ENCODE measurements at places on chromosomes 7 and 10.

- DNase-seq: no peak
These were observed 123.5 kb upstream of the AGR3 start for GRCh38 chr7:17005271-17005670.

DNA sequence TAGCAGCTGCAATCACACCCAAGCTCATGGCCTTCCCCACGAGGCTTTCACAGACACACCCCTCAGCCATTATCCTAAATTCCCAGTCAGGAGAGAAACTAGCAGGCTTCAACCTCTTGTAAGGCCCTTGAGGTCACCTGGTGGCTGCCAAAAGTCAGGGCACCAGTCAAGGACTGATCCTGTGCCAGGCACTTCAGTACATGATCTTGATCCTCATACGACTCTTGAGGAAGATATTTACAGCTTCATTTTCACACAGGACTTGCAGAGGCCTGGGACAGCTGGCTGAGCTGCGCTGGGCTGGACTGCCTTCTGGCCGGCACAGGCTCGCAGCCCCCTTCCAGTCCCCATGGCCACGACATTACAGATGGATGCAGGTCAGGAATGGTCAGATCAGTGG is 8.8 kb downstream of the PDAP1 start:
- DNase-seq: no peak

- no peak for DNase-seq
These were observed 161.6 kb downstream of the NRCAM start for GRCh38 chr7:108294595-108294994.

- no peak for DNase-seq
These were observed 572 bp downstream of the CHST12 start for GRCh38 chr7:2403718-2404648.

GRCh38 chr10:118963341-118963740 is 66.2 kb upstream of the NANOS1 start:
- no peak for DNase-seq

GRCh38 chr10:94353336-94353735 is 9.4 kb downstream of the NOC3L start:
- no peak for DNase-seq

- no peak for DNase-seq
These were observed 63.6 kb downstream of the ITGB8 start for GRCh38 chr7:20394284-20394683.

DNA sequence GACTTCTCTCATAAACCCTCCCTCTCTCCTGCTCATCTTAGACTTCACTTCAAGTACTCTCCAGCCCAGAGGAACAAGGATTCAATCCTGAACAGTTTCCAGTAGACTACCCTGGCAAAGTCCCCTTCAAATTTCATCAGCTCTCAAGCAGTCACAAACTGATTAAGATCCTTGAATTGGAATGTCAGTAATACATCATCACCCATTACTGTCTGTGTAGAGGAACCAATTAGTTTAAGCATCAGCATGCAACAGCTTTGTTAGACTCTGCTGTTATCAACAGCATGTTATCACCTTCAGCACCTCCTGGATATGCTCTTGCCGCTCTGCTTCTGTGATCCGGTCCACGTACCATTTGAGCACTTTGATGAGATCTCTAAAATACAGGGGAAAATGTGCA is 307.0 kb upstream of the IMMP2L start:
- DNase-seq: no peak

- DNase-seq: no peak
These were observed 18.8 kb upstream of the MINDY3 start for GRCh38 chr10:15879058-15879457.

GRCh38 chr10:129532838-129533237 is 65.8 kb downstream of the MGMT start:
- no peak for DNase-seq

- DNase-seq: no peak
These were observed 25.0 kb downstream of the SEC61A2 start for GRCh38 chr10:12154516-12154915.

DNA sequence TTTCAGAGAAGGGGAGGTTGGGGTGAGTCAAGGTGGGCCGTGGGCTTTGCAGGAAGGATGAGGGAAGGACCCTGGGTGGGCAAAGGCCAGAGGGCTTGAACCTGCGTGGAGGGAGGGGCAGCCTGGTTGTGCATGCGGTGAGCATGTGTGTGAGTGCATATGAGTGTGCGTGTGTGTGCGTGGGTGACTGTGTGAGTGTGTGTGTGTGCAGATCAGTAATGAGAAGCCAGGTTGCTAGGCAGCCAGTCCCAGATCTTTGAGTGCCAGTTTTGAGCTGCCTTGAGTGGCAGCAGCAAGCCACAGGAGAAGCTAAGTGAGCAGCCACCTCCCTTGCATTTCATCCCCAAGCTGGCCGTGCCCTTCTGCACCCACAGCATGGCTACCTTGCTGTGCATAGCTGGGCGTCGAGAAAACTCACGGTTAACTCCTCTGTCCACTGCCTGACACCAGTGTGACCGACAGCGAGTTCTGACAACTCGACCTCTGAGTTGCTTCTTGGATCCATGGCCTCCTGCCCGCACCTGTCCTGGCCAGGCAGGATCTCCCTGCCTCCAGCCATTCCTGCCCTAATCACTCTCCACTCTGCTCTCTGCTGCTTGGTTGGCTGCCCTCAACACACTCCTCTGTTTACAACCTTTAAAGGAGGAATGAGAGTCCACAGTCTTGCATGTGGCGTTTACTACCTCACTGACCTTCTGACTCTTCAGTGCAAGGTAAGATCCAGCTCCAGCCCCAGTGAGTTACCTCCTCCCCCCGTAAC is 775.4 kb downstream of the TYW1 start:
- DNase-seq: no peak

- no peak for DNase-seq
These were observed 1.1 kb upstream of the MNX1 start for GRCh38 chr7:157011333-157012112.

DNA sequence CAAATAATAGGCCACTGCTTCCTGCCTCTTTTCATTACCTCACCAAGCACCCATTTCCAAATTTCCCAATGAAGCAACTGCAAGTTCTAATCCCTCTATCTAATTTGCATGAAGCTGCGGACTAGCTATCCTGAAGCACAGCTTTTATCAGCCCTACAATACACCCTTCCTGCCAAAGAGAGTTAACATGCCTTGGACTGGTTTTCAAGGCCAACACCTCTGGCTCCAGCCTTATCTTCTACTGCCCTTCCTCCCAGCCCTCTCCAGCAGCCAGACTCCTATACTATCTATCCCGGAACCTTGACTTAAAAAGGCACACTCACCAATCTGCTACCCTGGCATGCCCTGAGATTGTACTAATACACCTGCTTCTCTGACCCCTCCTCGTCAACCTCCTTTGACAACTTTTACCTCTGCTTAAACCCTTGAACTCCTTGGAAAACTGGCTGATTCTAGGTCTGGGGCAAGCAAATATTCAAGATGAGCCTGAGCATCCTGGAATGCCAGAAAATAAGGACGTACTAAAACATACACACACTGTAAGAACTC is 73.4 kb downstream of the SGMS1 start:
- DNase-seq: no peak

- no peak for DNase-seq
These were observed 24.5 kb upstream of the ZNF488 start for GRCh38 chr10:47408606-47409005.

DNA sequence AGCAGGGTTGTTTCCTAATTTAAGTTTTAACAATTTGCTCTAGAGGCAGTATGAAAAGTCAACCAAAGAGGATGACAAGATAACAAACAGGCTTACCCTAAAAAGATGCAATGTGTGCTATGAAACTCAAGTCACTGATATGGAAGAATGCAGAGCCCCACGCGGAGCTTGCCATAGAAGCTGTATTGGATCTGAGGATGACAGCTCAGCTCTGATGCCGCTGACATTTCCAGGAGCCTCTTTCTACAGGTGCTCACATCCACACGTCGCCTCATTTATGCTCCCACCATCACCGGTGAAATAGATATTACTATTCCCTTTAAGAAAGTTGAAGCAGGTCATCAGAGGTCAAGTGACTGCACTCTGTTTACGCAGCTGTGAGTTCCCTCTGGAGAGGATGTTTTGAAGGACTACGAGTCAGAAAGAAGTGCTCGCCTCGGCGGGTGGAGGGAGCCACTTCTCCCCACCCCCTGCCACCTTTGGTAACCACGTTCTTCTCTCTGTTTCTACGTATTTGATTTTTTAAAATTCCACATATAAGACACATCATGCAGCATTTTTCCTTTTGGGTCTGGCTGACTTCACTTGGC is 275.4 kb downstream of the GLRX3 start:
- DNase-seq: no peak

DNA sequence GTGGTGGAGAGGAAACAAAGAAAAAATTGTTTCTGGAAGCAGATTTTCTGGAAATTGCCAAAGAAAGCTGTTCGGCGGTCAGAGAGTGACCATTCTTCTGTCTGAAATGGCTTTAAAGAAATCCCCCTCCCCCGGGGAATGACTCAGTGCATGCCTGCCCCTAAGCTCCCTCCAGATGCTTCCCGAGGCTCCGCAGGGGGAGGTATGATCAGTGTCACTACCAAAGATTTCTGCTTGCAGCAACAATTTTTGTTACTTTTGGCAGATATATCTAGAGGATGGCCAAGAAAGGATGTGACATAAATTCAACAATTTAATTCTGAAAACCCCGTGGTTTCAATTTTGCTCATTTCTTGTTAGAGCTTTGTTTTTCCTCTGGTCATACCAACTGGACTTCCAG is 163.9 kb downstream of the JCAD start:
- DNase-seq: peak; percentile 59

DNA sequence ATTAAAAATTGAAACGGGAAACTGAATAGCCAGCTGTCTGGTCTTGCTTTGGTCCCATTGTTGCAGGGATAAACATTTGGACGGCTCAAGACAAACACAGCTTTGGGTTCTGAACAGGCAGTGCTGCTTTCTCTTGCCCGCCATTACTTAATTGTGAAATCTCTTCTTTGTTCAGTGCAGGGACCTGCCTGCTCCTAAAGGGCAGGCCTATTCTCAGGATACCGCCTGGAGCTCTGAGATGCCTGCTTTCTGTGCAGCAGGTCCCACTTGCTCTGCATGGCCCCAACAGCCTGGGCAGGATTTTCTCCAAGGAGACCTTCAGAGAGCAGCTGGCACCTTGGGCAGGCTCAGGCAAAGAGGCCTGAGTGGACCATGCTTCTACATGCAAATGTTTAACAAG is 237.6 kb downstream of the KCNMA1 start:
- DNase-seq: no peak

GRCh38 chr7:39095875-39096619 is 118.3 kb downstream of the POU6F2 start:
- DNase-seq: no peak
